ENCODE measurements at places on chromosomes 11 and 22.

- DNase-seq = no peak
These were observed 567.9 kb downstream of the NTM start for GRCh38 chr11:131938351-131938751.

GRCh38 chr11:134017511-134018430 is 51.1 kb upstream of the JAM3 start:
- no peak for DNase-seq

DNA sequence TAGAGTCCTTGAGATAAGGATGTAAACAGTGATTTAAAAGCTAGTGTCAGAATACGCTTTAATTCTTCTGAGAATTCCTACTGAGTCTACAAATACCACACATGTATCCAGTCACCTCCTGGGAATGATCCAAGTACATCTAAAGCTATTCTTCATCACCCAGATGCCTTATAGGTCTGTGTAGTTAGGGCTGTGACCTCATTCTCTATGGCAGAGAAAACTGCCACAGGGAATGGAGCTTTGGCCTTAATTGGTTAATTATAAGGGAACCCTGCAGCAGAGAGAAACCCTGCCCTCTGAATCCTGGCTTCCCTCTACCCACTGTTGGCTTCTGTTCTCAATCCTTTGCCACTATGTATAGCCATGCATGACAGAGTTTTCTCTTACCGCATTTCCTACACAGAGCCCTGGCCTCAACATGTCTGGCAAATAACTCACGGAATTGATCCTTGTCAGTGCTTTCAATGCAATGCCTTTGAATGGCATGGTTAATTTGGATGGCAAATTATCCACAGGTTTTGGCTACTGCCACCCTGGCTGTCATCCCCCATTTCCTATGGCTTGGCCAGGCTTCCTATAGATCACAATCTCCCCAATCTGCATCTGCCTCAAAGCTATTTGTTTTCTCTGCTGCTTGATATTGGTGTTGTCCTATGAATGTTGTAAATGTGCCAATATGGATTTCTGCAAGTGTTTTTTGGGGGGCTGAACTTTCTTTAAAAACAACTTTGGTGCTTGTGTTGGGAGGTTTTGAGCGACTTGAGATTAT is 2.9 kb downstream of the DIXDC1 start:
- no peak for DNase-seq

GRCh38 chr11:10484461-10485180 is 29.6 kb downstream of the AMPD3 start:
- no peak for DNase-seq

DNA sequence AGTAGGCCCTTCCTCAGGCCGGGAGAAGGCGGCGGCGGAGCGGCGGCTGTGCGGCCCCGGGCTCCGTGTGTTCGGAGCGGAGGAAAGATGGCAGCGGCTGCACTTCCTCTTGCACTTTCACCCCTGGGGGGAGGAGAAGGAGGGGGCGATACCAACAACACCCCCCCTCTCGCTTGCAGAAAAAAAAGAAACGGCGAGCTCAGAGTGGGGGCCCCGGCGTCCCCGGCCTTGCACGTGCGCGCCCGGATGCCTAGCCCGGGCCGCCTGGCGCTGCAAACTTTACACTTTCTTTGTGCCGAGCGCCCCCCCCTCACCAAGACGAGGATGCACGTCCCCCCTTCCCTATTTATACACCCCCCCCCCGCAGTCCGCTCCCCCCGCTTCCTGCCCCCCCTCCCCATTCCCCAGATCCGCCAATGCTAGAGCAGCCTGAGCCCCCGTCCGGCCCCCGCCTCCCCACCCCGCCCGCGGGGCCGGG is at the start of gene PATZ1:
Gene PATZ1 (minus strand): TSS at position 92 of the 478 bp plus-strand sequence. CDS start 744 bp downstream, outside the sequence.
- peak; percentile 75 for DNase-seq

DNA sequence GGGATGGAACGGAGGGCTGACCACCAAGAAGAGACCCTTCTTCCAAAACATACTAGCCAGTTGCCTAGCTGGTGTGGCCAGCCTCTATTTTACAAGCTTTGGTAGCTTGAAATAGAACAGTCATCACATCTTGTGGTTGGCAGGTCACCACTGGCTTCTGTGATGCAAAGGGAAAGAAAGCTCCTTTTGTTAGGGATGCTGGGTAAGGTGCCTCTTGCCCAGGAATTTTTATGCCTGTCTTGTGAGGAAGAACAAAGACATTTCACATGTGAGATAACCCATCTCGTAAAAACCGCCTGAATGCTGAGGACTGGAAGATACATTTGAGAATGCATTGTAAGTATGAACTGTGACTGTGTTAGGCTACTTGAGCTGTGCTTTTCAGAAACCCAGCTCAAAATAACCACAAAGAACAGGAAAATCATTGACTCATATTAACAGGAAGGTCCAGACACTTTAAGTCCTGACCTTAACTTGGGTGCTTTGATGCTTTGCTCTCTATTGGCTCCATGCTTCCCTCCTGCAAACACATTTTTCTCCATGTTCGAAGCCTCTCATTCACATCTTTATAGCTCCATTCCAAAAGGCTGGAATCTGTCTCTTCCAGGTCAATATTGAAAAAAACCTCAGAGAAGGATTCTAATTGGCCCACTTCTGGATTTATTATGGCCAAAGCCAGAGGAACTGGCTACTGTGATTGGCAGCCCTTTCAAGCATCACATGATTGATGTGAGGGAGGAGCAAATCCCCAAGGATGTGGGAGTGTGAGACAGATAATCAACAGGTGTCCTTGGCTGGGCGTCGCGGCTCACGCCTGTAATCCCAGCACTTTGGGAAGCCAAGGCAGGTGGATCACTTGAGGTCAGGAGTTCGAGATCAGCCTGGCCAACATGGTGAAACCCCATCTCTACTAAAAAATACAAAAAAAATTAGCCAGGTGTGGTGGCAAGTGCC is 53.9 kb downstream of the MICAL2 start:
- no peak for DNase-seq

DNA sequence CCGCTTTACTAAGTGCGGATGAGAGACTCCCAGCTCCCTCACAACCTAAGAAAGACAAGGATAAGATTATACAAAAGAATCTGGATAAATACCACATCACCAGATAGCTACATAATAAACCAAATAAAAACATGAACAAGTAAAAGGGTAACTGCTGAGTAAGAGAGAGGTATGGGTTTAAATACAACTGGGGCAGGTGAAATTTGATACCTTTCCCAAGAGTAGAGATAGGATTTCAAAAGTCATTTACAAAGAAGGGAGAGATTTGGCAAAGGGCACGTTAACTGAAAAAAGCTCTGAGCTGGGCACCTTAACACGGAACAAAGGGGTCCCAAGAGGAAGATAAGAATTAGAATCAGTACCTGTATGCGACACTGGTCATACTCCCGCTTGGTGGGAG is 1.7 kb downstream of the UBXN1 start:
- DNase-seq = no peak

DNA sequence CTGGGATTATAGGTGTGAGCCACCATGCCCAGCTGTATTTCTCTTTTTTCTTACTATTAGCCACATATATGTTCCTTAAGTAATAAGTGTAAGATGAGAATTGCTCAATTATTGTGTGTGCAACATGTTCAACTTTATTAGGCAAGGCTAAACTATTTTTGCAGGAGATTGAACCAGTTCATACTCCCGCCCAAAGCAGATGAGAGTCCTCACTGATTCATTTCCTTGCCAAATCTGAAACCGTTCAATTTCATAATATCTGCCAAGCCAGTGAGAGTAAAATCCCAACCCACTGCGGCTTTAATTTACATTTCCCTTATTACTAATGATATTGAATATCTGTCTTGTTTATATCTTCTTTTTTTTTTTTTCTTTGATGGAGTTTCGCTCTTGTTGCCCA is 48.4 kb downstream of the KCNJ4 start:
- no peak for DNase-seq

DNA sequence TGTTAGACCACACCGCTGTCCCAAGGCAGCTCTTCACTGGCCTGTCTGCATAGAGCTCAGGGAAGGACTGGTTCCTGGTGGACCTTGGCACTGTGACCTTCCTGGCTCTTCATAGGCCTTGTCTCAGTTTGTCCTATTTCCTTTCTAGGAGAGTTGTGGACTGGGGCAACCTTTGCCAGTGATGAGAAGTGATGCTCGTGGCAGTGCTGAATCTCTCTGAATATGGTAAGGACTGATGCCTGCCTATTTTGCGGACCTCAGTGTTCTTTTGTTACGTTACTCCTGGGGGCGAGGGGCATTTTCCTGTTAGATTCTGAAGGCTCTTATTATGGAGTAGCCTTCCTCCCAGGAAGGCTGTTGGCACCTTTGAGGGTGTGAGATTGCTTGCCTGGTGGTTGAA is 24.2 kb downstream of the CABIN1 start:
- DNase-seq = no peak

GRCh38 chr22:46801331-46801811 is 38.9 kb downstream of the TBC1D22A start:
- no peak for DNase-seq

DNA sequence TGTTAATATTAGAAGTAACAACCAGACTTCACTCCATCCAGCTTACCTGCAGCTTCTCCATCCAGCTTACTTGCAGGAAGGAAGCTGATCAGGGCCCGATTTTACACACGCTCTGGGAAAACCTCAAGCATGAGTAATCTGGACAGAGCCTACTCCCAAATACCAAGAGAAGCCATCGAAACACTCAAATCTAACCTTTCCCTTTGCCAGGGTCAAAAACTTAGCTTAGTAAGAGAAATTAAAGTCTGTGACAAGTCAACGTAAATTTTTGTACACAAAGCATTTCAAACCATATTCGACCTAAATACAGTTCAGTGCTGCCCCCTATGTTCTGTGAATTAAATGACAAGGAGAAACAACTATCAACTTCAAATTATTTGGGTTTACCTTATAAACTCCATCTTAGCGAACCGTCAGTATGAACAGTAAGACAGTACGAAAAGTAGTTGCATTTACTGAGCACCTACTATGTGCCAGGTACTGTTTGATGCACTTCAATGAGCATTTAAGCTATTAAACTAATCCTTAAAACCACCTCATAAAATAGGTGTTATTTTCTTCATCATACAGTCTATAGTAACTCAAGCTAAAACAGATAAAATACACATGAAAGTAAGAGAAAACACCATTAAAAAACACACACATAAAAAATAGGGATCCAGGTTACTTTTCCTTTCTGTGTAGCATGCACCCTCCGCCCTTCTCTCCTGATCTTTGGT is 36.9 kb downstream of the ARFGAP3 start:
- DNase-seq = no peak

DNA sequence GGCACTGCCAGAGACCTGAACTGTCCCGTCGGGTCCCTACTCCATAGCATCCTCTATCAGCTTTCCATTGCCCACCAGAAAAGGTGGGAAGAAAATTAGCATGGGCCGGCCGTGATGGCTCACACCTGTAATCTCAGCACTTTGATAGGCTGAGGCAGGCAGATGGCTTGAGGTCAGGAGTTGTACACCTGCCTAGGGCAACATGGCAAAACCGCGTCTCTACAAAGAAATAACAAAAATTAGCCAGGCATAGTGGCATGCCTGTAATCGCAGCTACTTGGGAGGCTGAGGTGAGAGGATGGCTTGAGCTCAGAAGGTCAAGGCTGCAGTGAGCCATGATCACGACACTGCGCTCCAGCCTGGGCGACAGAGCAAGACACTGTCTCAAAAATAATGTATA is 3.5 kb downstream of the SLC25A18 start:
- no peak for DNase-seq

GRCh38 chr11:1156506-1157340 is 1.0 kb upstream of the MUC5AC start:
- no peak for DNase-seq

- DNase-seq = no peak
These were observed 27.9 kb upstream of the OAF start for GRCh38 chr11:120182790-120183491.

- no peak for DNase-seq
These were observed 36.0 kb downstream of the DEPDC5 start for GRCh38 chr22:31789803-31790202.

GRCh38 chr11:57403802-57404147 is 13.3 kb upstream of the PRG2 start:
- DNase-seq = no peak

- DNase-seq = peak; percentile 58
These were observed at the start of gene TSPO for GRCh38 chr22:43151251-43152002. Gene TSPO (plus strand): TSS chr22:43151559. CDS start chr22:43159239, 7,680 bp downstream.

- no peak for DNase-seq
These were observed 10.6 kb upstream of the ACER3 start for GRCh38 chr11:76850130-76850529.

DNA sequence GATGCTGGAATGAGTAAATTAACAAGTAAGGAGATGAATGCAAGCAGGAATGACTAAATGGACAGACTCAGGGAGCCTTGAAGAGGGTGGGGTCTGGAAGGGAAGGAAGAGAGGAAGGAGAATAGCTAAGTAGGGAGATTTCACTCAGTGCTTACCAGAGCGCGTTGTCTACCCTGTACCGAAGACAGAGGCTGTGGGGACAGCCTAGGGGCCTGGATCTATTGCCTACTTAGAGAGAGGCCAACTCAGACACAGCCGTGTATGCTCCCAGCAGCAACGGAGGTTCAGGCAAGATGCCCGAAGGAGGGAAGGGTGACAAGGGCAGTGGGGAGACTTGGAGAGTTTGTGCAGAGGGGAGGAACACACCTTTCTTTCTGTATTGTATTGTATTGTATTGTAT is at the start of gene FOLR2:
Gene FOLR2 (plus strand): TSS at position 157 of the 400 bp plus-strand sequence. CDS start 1,791 bp downstream, outside the sequence.
- no peak for DNase-seq

DNA sequence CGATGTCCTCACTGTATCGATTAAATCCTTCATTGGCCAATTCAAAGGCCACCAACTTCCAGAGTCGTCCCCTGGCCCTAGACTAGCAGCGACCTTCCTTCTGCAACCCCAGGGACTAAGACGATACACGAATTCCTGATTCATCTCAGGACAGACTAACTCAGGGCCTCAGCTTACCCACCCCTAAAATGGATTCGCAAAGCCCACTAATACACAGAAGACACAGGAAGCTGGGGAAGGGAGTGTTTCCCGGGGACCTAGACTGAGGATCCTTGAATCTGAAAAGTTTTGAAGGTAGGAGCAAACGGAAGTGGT is 509 bp downstream of the LAMTOR1 start:
- DNase-seq = no peak

GRCh38 chr11:13317293-13318080 is 39.9 kb downstream of the BMAL1 start:
- no peak for DNase-seq

DNA sequence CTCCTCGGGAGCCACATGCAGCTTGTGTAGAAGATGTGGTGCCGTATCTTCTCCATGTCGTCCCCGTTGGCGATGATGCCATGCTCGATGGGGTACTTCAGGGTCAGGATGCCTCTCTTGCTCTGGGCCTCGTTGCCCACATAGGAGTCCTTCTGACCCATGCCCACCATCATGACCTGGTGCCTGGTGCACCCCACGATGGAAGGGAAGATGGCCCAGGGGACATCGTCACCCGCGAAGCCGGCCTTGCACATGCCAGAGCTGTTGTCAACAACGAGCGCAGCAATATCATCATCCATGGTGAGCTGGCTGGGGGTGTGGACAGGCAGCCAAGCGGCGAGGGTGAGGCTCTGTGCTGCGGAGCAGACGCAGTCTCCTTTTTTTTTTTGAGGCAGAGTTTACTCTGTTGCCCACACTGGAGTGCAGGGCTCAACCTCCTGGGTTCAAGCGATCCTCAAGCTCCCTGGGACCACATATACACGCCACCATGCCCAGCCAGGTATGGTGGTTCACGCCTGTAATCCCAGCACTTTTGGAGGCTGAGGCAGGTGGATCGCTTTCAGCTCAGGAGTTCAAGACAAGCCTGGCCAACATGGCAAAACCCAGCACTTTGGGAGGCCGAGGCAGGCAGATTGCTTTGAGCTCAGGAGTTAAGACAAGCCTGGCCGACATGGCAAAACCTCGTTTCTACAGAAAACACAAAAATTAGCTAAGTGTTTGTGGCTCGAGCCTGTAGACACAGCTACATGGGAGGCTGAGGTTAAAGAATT is 17.3 kb upstream of the EP300 start:
- DNase-seq = no peak

Measured in effector CD8-positive, alpha-beta T cell (primary cell).